Vagina (tissue), 2 donors: ENCODE measurements at places on chromosomes 2 and 18.

DNA sequence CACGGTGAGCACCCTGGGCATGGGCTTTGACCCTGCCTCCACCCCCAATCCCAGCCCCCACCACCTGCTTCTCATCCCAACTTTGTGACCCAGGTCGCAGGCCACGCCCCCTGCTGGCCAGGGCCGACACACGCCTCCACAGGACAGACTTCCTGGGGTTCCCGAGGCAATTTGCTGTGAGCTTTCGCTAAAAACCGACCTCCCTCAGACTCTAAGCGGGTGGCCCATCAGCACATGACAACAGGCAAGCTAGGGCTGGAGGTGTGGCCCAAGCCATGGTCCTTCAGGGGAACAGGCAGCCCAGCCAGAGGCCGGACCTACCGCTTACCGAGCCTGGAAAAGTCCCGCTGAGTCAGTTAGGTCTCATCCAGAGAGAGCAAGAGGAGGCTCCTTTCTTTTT is 31.9 kb downstream of the C1QL2 start:
- no peak for DNase-seq

GRCh38 chr2:156459720-156460119 is 23.5 kb downstream of the GPD2 start:
- DNase-seq = no peak

DNA sequence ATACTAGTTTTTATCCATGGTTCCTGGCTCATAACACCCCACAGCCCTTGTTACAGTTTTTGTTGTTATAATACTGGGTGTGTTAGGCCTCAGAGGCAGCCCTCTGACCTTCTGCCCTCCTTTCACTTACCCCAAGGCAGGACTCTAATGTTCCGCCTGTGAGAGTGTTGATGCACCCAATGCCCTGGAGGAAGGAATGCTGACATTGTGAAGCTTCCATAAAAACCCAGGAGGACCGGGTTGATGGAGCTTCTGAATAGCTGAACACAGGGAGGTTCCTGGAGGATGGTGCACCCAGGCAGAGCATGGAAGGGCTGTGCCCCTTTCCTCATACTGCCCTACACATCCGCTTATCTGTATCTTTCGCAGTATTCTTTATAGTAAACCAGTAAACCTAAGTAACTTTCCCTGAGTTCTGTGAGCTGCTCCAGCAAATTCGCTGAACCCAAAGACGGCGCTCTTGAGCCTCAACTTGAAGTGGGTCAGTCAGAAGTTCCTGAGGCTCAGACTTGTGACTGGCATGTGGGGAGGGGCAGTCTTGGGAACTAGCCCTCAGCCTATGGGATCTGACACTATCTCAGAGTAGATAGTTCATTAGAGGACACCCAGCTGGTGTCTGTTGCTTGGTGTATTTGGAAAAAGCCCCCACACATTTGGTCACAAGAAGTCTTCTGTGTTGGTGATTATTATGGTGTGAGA is 10.4 kb downstream of the STON1 start:
- DNase-seq = no peak

- no peak for DNase-seq
Measured at GRCh38 chr2:121480826-121481225, 49.9 kb upstream of the RNU4ATAC start.

GRCh38 chr2:234593636-234594035 is 96.8 kb upstream of the ARL4C start:
- DNase-seq = no peak

GRCh38 chr2:231640641-231641111 is 48.0 kb downstream of the TEX44 start:
- DNase-seq = no peak

GRCh38 chr2:237833546-237833945 is 25.9 kb upstream of the RAMP1 start:
- DNase-seq = no peak
